ENCODE measurements at places on chromosomes 3 and 15.

DNA sequence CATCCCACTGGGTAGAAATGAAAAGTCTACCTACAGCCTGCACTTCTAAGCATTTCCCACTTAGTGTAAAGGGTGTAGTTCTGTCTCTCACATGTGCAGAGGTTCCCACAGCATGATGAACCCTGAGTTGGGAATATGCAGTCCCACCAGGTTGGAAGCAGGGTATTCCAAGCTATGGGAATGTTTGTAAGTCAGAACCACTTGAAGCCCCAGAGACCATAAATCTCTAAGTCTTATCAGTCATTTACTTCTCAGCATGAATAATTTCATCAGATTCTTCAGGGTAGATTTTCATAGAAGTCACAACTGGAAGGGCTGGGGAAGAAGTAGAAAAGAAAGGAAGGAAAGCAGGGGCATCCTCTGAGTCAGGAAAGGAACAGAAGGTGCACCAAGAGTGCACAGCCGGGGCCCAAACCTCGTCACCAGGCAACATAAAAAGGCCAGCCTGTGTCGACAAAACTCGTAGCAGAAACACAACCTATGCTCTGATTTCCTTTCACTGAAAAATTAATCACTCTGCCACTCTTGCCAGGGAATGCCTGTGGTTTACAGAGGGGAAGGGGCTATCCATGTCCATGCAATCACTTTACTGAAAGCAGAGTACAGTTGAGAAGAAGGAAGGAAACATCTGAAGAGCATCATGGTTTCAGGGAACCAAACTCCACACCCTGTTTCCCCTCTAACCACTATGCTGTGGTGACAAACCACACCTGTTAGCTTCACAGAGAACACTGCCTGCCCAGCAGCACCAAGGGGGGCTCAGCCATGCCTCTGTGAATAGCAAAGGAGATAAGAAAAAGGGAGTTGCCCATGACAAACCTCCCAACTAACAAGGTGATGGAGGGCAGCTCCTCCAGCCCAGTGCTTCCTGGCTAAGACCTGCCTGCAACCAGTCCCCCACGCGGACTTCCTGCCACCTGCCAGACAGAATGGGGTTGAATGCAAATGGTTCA, 40.5 kb downstream of the SH3BP5 start:
- no peak for DNase-seq

DNA sequence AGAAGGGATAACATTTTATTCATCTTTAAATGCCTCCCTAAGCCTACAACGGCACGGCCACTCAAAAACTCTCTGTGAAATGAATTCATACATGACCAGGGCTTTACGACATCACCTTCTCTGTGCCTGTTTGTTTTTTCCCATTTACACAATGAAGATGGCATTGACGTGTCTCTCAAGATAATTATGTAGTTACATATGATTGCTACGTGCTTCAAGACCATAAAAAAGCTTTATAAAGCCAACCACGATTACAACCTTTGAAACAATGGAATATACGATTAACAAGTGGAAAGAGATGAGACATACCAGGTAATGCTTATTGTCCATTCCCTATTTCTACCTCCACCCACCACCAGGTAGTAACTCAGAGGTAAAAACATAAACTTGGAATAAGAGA, 168.4 kb downstream of the P3H2 start:
- DNase-seq: no peak

GRCh38 chr3:17355591-17355990, 386.8 kb downstream of the TBC1D5 start:
- no peak for DNase-seq

- DNase-seq: no peak
Measured at GRCh38 chr3:188432802-188433520, 279.0 kb downstream of the LPP start.

GRCh38 chr15:45857291-45857690, 222.5 kb downstream of the SQOR start:
- no peak for DNase-seq

DNA sequence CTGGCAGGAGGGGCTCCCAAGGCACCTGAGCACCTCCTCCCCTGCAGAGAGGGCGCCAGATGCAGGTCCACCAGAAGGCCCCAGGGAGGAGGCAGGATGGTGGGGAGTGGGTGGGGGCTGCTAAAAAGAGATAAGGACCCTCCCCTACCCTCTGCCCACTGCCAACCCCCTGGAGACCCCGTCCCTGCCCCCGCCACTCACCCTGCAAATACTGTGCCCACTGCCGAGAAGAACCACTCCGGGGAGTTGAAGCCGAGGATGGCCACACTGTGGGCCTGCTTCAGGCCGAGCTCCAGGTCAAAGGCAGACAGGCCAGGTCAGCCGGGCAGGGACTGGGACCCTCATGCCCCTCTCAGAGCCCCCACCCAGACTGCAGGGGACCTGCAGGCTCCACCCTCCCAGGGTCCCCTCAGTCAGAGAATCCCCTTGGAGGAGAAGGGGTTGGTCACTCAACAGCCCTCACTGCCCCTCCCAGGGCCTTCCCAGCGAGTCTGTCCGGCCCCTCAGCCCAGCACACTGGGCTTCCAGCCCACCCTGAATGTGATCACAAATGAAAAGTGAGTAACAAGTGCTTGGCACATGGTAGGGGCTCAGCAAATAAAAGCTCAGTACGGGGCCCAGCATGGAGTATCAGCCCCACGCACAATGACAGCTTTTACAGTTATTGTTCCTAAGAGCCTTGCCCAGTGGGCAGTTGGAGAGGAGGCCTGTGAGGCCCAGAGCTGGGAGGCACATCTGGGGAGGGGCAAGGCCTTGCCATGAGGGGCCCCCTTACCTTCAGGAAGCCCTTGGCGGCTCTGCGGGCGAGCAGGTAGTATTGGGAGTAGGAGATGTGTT, 40.4 kb downstream of the ACSBG1 start:
- DNase-seq: no peak

DNA sequence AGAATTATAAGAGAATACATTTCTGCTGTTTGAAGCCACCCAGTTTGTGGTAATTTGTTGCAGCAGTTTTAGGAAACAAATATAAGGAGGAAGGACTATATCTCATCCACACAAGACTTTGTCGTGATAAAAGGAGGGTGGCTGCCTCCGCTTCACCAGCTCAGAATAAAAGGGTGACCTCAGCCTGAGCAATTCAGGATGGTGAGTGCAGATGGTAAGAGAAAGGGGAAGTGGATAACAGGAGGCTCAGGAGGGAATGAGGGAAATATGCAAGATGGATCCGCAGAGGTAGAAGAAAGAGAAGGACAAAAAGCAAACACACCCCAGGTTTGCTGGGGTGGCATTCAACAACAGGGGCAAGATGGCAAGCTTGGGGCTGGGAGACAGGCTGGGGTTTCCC, 108.1 kb upstream of the TNFAIP8L3 start:
- DNase-seq: no peak

- DNase-seq: no peak
Measured at GRCh38 chr15:98131924-98132323, 171.4 kb downstream of the ARRDC4 start.

DNA sequence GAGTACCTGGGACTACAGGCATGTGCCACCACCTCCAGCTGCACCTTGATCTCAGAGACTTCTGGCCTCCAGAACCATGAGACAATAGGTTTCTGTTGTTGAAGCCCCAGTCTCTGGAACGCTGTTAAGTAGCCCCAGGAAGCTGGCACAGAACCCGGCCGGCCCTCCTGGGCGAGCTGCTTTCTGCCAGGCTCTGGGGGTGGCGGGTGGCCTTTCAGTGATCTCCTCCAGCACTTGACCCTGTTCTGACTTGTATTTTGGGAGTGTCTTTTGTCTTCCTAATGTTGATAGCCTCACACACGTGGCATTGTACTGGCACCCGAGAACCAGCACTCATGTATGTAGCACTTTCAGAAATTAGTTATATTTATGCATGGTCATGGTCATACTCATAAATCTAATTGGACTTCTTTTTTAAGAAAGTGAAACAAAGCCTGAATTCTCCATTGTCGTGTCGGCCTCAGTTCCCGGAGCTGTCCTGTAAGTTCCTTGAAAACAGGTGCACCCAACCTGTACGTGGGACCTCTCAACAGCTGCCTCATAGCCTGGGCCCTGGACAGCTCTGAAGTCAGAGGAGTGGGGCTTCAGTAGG, 74.0 kb downstream of the TFRC start:
- DNase-seq: no peak

DNA sequence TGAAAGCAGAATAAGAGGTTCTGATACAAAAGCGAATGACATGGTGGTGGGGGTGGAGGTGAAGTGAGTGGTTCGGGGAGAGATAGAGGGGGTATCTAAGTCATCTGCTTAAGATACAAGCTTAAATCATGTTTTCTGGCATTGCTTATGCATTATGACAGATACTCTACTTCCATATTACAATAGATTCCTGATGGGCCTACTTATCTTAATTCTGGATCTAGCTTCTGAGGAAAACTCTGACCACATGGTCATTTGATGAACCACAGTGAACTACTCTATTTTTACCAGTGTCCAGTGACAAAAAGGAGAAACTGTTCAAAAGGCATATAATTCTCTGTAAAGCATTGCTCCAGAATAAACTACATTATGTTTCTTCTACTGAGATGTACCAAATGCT, 673.7 kb upstream of the CCDC54 start:
- DNase-seq: no peak

GRCh38 chr15:49664716-49665115, 43.9 kb downstream of the DTWD1 start:
- DNase-seq: no peak

GRCh38 chr15:80568876-80569605, 126.1 kb upstream of the ABHD17C start:
- no peak for DNase-seq

DNA sequence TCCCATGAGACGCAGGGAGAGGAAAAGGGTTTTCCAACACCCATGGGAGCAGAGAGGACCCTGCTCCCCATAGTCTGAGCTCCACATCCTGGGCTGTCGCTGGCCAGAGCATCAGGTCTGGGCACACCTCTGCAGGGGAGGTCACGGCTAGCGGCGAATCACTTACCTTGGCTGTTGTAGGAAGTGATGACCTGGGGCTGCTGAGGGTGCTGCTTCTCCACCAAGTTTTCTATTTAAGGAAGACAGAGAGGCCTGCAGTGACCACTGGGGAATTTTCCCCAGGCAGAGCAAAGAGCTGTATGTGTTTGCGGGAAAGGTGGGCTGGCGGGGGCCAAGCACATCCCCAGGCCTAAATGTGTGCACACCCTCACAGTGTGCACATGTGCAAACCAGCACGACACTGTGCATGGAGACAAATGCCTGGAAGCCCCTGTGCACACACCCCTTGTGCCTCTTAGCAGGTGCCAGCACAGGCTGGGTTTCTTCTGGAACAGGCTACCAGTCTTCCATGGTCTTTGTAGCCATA, 7.6 kb downstream of the KY start:
- DNase-seq: no peak

- DNase-seq: no peak
Measured at GRCh38 chr3:83628471-83628870, 1330.3 kb upstream of the CADM2 start.

GRCh38 chr3:157542711-157543500, 39.7 kb upstream of the VEPH1 start:
- DNase-seq: no peak

GRCh38 chr15:94236608-94237007, 5.2 kb downstream of the MCTP2 start:
- no peak for DNase-seq

DNA sequence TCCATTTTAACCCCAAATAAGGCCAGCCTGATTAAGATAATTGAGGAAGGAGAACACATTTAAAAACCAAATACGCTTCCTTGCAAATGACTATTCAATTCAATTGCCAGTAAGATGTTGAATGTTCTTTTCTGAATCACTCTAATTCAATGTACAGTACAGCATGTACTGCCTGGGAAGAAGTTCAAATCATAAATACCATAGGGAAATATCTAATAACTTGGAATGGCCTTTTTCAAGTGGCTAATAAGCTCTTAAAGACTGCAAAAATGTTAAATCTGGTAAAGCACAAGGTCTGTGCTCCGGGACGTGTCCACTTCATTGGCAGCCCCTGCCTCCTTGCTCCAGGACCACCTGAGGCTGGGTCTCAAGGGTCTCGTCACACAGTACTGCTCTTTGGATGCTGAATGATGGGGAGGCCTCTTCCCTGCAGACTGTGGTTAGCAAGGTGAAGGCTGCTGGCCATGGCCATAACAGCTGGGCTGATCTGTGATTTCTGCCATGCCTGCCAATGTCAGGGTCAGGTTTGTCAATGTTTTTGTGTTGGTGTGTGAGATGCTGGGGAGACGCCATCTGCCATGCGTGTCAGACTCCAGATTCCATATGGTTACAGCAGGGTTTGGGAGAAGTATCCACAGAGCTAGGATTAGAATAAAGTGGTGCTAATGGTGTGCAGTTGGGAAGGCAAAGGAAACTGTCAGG, 300.5 kb downstream of the ADAMTS17 start:
- DNase-seq: no peak

DNA sequence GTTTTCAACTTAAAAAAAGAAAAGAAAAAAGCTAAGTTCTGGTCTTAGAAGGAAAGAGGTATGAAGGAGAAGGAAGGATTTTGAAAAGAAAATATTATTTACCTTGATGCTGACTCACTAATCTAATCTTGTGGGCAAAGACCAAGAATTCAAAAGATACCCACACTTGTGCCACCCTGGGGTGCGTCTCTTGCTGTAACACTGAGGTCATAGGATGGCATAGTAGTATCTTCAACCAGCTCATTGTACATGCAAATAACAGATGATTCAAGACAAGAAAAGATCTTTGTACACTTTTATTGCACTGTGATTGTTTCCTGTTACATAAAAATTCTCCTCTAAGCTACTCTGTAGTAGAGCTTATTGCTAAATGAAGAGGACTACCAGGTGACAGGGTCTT, 17.3 kb downstream of the PLS1 start:
- no peak for DNase-seq

DNA sequence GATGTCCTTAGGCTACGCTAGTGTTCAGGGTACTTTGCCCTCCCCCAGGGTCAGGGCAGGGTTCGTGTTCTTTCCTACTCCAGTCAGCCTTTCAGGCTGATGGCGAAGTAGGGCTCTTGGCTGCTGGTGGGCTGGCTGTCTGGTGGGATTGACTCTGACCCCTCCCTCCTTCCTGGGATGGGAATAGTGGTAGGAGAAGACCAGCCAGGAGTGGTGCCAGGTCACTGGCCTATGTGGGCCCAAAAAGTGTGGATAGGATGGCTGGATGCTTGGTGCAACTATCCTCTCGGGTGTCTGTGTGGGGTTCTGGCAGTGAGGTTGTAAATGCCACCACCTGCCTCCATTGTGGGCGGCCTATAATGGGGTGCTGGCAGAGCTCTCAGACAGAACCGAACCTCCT, 20.4 kb upstream of the EXOG start:
- no peak for DNase-seq

DNA sequence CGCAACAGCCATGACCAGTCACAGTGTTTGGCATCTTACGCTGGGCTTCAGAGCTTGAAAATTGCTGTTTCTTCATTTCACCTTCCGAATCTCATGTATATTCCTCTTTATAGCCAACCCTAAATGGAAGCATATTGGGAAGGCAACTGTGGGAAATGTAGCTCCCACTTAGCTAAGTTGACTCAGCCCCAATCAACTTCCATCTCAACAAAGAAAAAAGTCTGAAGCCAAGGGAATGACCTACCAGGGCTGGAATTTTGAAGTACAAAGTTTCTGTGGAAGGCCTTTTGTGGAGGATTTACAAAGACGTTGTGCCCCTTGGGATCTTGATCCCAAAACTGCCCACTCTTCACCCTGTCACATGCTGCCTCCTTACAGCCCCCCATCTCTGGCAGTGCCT, 85.2 kb upstream of the OXTR start:
- no peak for DNase-seq
